ENCODE measurements at places on chromosomes 1 and 21.

GRCh38 chr21:45578176-45578801, 36.0 kb upstream of the SLC19A1 start:
- no peaks in the 10 kb centered on the region for H3K4me1 ChIP-seq
- no peaks in the 10 kb centered on the region for H3K36me3 ChIP-seq
- no peaks in the 10 kb centered on the region for H3K27me3 ChIP-seq
- no peak overlapping the region for H3K4me3 ChIP-seq
- no peak for DNase-seq

- H3K4me1 ChIP-seq, result no peaks in the 10 kb centered on the region
- no peaks in the 10 kb centered on the region for H3K36me3 ChIP-seq
- no peak overlapping the region for H3K27ac ChIP-seq
- DNase-seq, result no peak
- peaks cover 2% of the 10 kb centered on the region for H3K27me3 ChIP-seq
These were observed 29.4 kb upstream of the CSF3R start for GRCh38 chr1:36511804-36512798.

DNA sequence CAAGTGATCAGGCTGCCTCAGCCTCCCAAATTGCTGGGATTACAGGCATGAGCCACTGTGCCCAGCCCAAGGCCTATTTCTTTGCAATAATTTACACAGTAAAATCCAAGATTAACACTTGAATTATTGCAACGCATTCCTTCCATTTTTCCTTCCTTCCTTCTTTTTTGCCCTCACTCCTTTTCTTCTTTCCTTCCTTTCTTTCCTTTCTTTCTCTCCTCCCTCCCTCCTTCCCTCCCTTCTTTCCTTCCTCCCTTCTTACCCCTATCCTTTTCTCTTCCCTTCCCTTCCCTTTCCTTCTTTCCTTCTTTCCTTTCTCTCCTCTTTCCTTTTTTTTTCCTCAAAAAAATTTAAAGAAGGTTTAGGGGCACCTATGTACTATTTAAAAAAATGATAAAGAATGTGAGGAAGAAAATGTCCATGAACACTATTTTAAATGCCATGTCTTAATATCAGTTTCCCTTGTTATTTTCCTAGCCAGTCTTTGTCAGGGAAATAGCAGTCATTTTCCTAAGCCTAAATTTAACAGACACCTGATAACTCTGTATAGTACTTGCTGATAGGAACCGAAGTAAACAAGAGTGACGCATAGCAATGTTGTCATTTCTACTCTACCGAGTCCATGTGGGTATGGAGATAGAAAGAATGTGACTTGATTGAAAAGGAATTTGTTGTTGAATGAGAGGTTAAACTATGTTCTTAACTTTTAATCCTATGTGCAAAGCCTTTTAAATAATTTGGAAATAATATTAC, 79.8 kb upstream of the HMCN1 start:
- H3K4me1 ChIP-seq, result no peaks in the 10 kb centered on the region
- no peaks in the 10 kb centered on the region for H3K36me3 ChIP-seq
- no peak overlapping the region for H3K27ac ChIP-seq

GRCh38 chr1:226902601-226903000, 32.2 kb downstream of the PSEN2 start:
- DNase-seq, result no peak
- no peak overlapping the region for H3K4me3 ChIP-seq
- no peaks in the 10 kb centered on the region for H3K27me3 ChIP-seq
- no peak overlapping the region for H3K27ac ChIP-seq
- no peaks in the 10 kb centered on the region for H3K4me1 ChIP-seq

DNA sequence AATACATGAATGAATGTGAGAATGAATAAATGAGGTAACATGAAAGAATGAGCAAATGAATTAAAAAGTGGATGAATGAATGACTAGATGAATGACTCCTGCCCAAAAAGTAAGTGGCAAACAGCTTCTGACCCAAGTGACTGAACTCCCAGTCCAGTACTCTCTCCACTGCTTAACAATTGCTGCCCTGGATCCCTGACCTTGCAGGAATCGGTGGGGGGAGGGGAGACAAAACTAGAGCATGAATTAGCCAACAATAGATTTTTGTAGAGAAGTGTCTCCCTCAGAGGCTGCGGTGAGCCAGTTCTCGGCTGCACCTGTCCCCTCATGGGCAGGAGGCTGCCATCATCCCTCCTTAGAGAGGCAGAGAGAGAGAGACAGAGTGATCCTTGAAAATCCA, 5.9 kb upstream of the GRIK3 start:
- H3K4me1 ChIP-seq, result peaks cover 8% of the 10 kb centered on the region
- H3K36me3 ChIP-seq, result no peaks in the 10 kb centered on the region
- no peak overlapping the region for H3K27ac ChIP-seq
- H3K27me3 ChIP-seq, result peaks cover 59% of the 10 kb centered on the region
- H3K4me3 ChIP-seq, result no peak overlapping the region
- no peak for DNase-seq

DNA sequence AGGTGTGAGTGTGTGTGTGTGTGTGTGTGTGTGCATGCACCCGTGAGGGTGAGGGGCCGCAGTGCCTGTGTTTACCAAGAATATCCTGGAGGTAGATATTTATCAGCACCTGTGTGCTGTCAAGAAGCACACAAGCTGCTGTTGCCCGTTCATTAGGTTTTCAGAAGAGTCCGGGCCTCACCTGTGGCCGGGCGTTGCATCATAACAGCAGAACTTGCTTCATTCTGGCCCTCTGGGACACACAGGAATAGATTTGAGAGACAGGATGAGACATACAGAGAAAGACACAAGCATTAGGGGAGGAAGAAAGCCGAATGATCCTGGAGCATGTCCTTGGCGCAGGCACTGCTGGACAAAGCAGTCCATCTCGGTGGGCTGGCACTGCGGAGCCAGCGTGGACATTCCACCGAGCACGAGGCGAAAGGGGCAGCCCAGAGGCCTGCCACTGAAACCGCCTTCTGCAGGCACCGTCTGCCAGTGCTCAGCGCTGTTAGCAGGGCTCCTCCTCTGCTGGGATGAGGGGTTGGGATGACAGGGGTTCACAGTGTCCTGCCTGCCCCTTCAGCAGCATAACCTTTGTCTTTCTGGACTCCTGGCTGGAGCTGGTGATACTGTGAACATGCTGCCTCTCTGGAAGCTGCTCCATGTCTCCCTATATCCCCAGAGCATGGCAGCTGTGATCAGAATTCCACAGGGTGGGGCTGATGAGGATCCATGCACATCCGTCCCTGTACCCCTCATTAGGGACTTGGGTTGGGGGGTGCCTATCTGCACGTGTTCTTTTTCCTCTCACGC, 81.1 kb downstream of the PEX14 start:
- H3K4me3 ChIP-seq, result no peak overlapping the region
- no peak for DNase-seq
- H3K27me3 ChIP-seq, result no peaks in the 10 kb centered on the region
- no peaks in the 10 kb centered on the region for H3K36me3 ChIP-seq
- H3K4me1 ChIP-seq, result peaks cover 4% of the 10 kb centered on the region
- peak overlapping the region; percentile 56 for H3K27ac ChIP-seq

- no peak overlapping the region for H3K4me3 ChIP-seq
- no peak overlapping the region for H3K27ac ChIP-seq
- peaks cover 17% of the 10 kb centered on the region for H3K27me3 ChIP-seq
These were observed 178.4 kb downstream of the GRIK3 start for GRCh38 chr1:36855699-36856494.

- DNase-seq, result no peak
- no peaks in the 10 kb centered on the region for H3K27me3 ChIP-seq
- H3K27ac ChIP-seq, result no peak overlapping the region
These were observed 52.4 kb downstream of the MAP3K21 start for GRCh38 chr1:233379869-233380438.

DNA sequence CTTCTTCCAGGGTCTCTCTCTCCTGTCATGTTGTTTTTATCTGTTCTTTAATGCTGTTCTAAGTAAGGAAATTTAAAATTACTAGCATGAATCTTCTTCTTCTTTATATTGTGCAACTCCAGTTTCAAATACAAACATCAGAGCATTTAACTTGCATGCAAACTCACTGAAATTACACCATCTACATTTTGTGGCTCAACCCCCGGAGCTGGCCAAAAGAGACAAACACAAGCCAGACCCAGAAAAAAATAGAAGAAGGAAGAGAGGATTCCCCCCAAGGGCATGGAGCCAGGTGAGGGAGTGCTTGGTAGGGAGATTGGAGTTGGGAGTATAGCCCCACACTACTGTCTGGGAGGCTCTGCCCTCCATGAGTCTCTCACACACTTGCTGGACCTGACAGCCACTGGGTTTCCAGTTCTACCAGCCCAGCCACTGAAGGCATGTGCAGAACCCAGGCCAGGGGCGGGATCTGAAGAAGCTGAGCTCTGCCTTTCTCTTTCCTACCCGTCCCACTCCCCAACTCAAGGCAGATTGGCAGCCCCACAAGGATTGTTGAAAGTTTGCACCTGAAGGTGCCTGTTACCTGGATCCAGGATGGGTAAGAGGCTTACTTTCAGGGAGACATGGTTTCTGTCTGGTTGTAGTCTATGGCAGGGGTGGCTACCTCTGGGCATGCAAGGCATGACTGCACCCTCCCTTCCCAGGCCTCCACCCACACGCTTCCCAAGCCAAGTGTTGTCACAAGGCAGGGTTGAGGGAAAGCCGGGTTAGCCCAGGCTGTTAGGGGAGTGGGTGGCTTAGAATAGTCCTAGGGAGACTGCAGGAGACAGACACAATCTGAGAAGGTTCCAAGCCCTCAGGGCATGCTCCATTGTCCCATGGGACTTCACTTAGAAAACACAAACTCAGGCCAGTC, 297.2 kb downstream of the TGFB2 start:
- no peak overlapping the region for H3K4me3 ChIP-seq
- no peaks in the 10 kb centered on the region for H3K36me3 ChIP-seq
- no peak overlapping the region for H3K27ac ChIP-seq
- no peaks in the 10 kb centered on the region for H3K27me3 ChIP-seq

DNA sequence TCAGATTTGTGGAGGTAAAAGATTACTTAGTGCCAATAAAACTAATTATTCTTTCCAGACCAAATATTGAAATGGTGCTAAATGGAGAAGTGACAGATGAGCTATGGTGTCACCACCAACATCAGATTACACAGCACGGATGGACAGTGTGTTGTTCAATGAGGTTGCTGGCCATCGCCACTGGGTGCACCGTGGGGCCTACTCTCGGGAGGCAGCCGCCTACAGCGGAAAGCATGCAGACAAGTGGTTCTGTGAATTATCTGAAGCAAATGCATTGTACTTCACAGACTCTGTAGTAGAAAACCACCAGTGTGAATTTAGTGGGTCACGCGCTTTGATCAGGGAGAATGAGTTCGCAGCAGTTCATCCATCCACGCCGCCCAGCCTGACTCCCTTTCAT, 42.3 kb downstream of the GNG4 start:
- H3K4me1 ChIP-seq, result no peaks in the 10 kb centered on the region
- no peaks in the 10 kb centered on the region for H3K36me3 ChIP-seq
- no peak overlapping the region for H3K4me3 ChIP-seq
- H3K27me3 ChIP-seq, result no peaks in the 10 kb centered on the region
- H3K27ac ChIP-seq, result no peak overlapping the region

DNA sequence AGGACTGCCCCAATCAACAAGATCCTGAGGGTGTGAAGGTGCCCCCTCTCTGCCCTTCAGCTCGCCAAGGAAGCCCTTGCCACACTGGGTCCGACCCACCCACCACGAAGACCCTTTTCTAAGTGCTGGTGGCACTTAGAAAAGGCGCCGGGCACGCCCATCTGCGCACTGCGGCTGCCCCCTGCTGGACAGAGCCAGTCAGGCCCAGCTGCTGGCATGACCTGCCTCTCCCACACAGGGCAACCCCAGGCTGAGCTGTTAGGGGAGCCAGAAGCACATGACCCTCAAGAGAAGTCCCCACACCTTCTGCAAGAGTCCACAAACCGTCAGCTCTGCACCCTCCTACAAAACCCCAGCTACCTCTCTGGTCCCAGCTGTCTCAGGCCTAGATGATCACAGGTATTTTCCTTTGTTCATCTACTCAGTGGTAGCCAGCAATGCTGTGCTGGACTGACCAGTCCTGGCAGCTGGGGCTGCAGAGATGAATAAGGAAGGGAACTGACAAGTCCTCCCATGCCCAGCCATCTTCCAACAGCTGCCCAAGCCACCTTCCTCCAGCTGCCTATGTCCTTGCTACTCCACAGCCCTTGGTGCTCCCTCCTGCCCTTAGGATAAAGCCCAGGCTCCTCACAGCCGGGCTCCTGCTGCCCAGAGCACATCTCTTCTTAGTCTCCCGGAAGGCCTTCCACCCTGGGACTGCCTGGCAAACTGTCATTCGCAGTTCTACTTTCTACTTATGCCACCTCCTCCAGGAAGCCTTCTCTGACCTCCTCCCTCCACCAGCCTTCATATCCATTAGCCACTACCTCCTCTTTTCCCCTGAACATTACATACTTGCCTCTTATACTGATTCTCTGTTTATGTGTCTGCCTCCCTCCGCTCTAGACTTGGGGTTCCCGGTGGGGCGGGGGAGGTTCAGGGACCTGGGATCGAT, 39.8 kb upstream of the ZC3H12A start:
- H3K4me1 ChIP-seq, result no peaks in the 10 kb centered on the region
- peaks cover 8% of the 10 kb centered on the region for H3K27me3 ChIP-seq
- H3K4me3 ChIP-seq, result no peak overlapping the region
- no peaks in the 10 kb centered on the region for H3K36me3 ChIP-seq
- peak; percentile 81 for DNase-seq

DNA sequence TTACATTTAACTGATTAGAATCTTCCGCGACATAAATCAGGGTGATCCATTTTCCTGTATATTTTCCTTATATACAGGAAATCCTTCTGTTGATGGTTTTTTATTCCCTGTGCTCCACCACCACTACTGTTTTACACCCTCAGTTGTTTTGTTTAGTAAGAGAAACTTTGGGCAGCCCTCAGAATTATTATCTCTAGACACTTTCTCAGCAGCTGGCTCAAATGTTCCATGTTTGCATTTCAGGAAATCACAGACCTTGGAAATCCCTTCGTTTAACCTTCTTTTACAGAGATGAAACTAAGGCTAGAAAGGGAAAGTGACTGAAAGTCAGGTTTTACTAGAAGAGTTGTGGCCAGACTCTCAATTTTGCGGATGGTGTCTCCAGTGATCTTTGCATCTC, 15.2 kb downstream of the ZNF697 start:
- DNase-seq, result no peak
- H3K27ac ChIP-seq, result no peak overlapping the region
- peaks cover 57% of the 10 kb centered on the region for H3K27me3 ChIP-seq

- DNase-seq, result no peak
- H3K36me3 ChIP-seq, result no peaks in the 10 kb centered on the region
- peak within 1 kb of the TSS; percentile 55 for H3K4me3 ChIP-seq
These were observed at the start of gene FBLIM1 for GRCh38 chr1:15758343-15758931. TSS of gene FBLIM1 (plus strand) at chr1:15758795. CDS start at chr1:15764984, 6,189 bp downstream.

GRCh38 chr1:228647523-228648444, 87.5 kb upstream of the RHOU start:
- peak overlapping the region; percentile 55 for H3K27ac ChIP-seq
- peak overlapping the region; percentile 84 for H3K4me3 ChIP-seq
- H3K27me3 ChIP-seq, result peaks cover 55% of the 10 kb centered on the region
- H3K4me1 ChIP-seq, result peaks cover 22% of the 10 kb centered on the region
- peak; percentile 39 for DNase-seq

DNA sequence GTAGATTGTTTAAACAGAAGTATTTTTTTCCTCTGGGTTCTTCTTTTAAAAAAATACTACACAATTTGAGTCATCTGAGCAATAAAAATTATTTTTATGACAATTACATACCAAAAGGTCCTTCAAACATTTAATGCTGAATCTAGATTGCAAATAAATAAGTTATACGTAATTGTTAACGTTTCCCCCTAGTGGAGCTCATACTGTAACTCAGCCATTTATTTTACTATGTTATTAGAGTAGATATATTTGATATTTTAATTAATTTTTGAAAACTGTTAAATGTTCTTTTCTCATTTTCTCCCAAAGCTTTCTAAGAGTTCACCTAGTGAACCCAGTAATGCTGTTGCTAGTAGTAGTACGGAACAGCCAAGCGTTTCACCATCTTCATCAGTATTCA, 33.5 kb downstream of the ZMYM1 start:
- DNase-seq, result no peak
- no peaks in the 10 kb centered on the region for H3K27me3 ChIP-seq
- no peak overlapping the region for H3K4me3 ChIP-seq
- peaks cover 9% of the 10 kb centered on the region for H3K36me3 ChIP-seq

- H3K27ac ChIP-seq, result no peak overlapping the region
- no peaks in the 10 kb centered on the region for H3K4me1 ChIP-seq
- no peak overlapping the region for H3K4me3 ChIP-seq
These were observed 13.0 kb downstream of the CHIT1 start for GRCh38 chr1:203216274-203217138.
